ACHN (cell line): ENCODE measurements at places on chromosomes 3 and 15.

GRCh38 chr15:84747416-84748273, 747 bp upstream of the ZNF592 start:
- peak; percentile 71 for DNase-seq

DNA sequence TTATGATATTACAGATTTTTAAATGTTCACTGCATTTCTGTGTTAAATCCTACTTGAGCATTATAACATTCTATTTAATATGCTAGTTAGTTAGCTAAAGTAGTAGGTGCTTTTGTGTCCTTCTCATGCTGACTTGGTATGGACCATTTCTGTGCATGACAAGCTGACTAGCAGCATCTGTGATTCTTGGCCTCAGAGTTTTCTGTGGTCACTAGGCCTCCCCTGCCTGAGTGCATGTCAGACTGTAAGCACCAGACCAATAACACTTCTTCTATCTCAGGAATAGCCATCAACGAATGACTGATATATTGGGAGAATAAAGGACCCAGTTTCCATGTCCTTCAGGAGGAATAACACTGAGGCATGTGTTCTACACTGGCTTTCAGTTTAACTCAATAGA, 22.6 kb upstream of the SLC7A14 start:
- DNase-seq = no peak

GRCh38 chr15:54660356-54660755, 536.4 kb downstream of the RSL24D1 start:
- no peak for DNase-seq

DNA sequence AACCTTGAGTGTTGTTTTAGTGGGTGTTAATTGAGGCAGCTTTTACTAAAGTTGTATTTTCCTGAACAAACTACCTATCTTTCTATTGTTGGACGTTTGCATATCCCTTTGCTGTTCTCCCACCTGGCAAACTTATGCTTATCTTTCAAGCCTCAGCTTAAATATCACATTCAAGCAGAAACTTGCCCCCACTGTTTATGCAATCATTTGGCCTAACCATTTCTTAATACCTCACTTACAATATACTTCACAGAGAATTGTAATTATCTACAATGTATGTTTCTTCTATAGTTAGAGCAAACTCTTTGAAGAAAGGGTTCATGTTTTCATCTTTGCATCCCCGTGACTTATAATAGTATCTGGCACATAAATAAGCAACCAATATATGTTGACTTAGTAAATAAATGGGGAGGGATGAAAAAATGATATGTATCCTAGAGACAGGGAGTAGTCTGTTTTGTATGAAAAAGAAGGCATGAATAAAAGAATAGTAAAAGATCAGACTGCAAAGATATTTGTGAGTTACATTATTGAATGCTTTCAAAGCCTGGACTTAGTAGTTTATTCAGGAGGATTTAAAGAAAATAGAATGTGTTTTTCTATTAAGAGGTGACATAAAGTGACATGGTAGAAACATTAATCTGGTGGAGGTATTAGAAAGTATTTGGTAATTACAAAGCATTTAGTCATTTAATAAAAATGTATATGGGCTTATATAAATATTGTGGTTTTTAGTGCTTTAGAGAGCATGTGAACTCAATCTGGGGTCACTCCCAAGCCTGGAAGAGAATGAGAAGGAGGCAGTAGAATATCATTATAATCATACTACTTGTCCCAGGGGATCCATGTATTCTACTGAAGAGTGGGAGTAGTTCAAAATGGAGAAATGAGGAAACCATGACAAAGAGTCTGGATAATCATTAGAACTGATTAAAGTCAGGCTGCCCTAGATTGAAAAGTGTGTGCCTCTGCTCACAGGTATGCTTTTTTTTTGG, 60.0 kb upstream of the DCBLD2 start:
- no peak for DNase-seq

DNA sequence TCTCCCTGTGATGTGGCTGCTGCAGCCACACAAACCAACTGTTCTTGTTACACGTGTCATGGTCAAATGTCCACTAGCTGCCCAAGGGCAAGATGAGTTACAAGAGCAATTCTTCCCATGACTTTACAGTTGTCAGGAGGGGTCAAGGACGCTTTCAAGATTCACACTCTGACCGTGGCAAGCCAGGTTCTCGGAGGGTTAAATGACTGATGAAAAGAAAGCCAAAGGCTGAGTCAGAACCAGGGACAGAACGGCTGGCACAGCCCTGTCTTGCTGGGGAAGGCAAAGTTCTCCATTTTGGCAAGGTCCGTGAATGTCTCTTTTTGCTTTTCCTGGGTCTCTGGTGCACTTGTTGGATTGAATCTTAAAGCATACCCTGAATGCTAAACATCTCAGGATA, 364.5 kb upstream of the ICE2 start:
- DNase-seq = no peak

DNA sequence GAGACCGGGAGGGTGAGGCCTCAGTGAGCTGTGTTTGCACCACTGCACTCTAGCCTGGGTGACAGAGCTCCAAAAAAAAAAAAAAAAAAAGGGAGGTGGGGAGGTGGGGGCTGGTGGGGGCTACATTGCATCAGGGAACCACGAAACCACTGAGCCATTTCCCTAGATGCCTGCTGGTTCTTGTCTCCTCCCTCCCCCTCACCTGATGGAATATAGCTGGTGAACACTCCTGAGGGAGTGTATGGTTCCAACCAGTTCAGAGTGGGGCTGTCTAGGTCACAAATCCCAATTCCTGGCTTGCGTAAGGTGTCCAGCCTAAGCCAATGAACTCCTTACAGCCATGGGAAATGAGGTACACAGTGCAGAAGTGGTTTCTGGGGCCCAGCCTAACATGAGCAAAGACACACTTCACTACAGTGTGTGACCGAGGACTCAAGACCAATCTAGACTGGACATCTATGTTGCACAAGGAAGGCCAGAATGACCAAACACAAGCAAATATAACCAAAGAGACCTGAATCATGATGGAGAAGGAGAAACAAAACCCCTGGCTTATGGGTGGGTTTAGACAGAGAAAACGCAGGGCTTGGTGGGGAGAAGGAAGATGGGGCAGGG, 39.1 kb upstream of the OSBPL11 start:
- DNase-seq = no peak

DNA sequence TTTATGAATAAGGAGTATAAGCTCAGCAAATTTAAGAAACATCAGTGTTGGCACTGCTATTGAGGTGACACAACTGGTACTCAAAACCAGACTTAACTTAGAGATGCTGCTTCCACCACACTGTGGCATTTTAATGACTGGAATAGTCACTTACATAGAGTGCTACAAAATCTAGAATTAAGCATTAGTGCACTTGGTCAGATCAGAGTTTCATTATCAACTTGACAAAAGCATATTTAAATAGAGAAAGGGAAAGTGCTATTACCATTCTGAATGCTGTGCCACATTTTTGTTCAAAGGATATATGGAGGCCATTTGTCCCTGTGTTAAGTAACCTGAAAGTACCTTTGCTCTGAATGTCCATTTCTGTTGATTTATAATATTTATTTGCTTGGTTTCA, 800.7 kb upstream of the ALCAM start:
- no peak for DNase-seq

- DNase-seq = no peak
Observed at GRCh38 chr15:57302640-57303257, 73.6 kb upstream of the CGNL1 start.

GRCh38 chr15:90539789-90540188, 10.1 kb downstream of the CRTC3 start:
- DNase-seq = no peak

DNA sequence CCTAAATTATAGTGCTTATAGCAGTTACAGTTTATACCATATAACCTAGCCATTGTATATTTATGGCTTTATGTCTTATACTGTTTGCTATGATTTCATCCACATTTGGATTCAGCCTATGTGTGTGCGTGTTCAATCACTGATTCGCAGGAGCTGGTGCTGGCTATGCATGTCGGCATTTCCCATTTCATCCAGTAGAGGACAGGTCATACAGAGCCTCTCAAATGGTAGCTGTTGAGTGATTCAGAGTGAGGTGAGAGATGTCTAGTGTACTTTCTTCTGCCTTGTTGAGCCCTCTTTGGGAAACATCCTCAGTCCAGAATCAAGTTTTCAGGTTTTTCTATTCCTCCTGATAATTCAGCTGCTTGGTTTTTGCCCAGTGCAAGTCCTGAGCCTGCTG, 76.1 kb downstream of the FRMD4B start:
- DNase-seq = peak; percentile 54

- no peak for DNase-seq
Observed at GRCh38 chr3:11570789-11571495, 72.8 kb downstream of the VGLL4 start.
